ENCODE measurements at places on chromosomes 1 and 21.

GRCh38 chr1:210558302-210558701 lies 229.6 kb downstream of the HHAT start:
- DNase-seq: peak; percentile 10

DNA sequence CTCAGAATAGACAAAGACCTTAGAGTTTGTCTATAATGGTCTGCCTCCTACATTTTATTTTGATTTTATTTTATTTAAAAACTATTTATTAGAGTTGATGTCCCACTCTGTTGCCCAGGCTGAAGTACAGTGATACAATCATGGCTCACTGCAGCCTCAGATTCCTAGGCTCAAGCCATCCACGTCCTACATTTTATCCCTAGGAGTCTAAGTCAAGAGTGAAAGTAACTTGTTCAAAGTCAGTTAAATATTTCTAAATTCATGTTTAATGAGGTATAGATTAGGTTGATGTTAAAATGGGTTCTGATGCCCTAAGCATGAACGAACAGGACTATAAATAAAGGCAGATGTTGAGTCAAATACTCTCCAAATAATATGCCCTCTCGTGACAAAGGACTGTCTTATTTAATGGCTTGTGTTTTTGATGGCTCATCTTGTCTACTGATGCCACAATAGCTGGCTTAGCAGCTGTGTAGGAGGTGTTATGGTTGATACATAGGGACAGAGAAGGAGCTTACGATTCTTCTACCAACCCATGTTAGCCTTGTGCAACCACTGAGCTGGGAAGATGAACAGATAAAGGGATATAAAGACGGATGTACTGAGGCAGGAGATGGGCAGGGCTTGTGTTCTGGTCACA lies 66.0 kb upstream of the CR1L start:
- DNase-seq: no peak

DNA sequence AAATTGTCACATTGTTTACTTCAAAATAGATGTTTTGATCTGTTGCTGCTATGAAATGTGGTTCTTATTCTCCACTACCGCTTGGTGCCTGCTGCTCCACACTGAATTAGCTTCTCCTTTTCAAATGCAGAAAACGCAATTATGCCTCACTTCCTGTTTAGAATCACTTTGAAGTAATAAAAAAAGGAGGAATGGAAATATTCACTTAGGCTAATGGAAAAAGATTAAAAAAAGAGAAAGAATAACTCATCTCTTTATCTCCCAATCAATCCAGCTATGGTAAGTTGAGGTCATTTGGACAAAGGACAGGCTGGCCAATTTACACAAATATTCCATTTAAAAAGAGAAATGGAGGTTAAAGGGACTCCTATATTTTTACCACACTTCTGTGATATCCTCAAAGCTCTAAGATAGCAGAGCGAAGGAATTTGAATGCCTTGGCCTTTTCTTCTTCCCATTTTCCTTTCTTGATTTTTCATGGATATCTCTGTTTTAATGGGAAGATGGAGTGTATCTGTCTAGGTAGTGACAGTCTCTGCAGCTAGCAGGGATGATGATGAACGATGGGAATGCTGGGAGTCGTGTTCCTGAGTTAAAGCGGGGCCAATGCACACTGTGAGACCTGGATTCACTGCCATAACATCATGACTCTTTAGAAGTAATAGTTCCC lies 35.7 kb downstream of the RGS5 start:
- DNase-seq: no peak

- DNase-seq: no peak
Observed at GRCh38 chr1:182249201-182249676, 142.4 kb downstream of the GLUL start.

DNA sequence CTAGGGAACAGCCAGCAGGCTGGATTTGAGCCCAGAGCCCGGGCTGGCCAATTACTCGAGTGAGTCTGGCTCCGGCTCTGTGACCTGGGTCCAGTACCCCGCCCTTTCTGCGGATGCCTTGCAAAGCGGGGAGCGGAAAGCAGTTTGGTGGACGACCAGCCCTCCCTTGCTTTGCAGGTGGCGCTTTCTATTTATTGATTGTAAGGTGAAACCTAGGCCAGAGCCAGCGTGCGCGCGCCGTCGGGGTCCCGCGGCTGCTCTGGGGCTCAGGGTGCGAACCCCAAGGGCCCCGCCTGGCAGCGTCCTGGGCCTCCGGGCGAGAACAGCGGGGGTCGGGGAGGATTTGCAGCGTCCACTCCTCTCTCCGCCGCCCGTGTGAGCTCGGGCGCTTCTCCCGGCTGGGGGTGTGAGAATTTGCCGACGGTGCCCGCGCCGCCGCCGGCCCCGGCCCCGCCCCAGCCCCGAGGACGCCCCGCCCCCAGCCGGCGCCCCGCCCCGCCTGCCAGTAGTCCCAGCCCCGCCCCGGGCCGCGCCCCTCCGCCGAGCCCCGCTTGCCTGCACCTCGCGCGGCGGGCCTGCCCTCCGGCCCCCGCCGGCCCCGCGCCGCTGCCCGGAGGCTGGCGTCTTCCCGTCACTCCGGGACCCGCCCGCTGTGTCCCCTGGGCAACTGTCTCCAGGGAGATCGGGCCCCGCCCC lies 37.6 kb downstream of the PIK3CD start:
- DNase-seq: no peak

DNA sequence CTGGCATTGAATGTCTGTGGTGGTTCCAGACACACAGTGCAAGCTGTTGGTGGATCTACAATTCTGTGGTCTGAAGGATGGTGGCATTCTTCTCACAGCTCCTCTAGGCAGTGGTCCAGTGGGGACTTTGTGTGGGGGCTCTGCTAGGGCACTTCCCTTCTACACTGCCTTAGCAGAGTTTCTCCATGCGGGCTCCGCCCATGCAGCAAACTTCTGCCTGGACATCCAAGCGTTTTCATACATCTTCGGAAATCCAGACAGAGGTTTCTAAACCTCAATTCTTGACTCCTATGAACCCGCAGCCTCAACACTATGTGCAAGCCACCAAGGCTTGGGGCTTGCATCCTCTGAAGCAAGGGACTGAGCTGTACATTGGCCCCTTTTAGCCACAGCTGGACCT lies 43.0 kb downstream of the RGS18 start:
- no peak for DNase-seq

- no peak for DNase-seq
Observed at GRCh38 chr1:210447456-210448057, 118.9 kb downstream of the HHAT start.

DNA sequence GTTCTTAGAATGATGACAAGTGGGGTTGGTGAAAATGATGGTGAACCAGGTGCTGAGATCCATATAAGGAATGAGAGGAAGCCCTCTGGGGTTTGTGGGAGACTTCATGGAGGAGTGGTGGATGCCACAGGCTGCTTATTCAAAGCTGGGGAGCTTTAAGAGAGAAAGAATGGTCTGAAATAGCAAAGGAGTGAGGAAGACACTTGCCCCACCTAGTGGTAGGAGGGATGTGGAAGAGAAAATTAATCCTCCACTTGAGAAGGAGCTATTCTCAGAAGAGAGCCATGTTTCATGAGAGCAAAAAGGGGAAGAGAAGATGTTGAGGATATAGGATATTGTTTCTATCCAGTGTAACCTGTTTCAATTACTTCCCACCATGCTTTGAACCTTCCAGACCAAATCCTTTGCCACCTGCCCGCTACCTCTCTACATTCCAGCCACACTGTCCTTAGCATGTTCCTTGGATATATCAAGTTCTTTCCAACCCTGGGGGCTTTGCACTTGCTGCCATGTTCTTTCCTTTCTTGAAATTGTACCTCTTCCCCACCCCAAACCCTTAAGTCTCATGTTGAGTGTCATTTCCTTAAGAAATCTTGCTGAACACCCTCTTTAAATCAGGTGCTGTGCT lies 19.6 kb upstream of the ZNF648 start:
- DNase-seq: no peak

- DNase-seq: no peak
Observed at GRCh38 chr1:5888606-5889211, 103.5 kb downstream of the NPHP4 start.

DNA sequence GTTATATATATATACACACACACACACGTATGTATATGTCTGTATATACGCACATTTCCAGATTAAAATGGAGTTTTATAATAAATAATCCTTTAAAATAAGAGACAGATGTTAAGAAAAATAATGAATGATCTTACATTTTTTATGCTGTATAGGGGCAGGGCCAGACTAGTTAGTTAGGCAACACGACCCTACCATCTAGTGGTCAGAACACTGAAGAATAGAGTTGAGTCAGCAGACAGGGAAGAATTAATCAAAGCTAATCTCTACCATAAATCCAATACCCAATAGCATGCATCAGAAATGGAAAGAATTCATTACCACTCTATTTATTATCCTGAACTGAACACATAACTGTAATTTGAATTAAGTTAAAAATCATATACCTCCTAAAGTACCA lies 156.7 kb downstream of the BRINP3 start:
- peak; percentile 6 for DNase-seq

GRCh38 chr1:27598902-27599528 lies 4.9 kb downstream of the AHDC1 start:
- no peak for DNase-seq

- no peak for DNase-seq
Observed at GRCh38 chr1:60225486-60225885, 151.9 kb upstream of the C1orf87 start.

DNA sequence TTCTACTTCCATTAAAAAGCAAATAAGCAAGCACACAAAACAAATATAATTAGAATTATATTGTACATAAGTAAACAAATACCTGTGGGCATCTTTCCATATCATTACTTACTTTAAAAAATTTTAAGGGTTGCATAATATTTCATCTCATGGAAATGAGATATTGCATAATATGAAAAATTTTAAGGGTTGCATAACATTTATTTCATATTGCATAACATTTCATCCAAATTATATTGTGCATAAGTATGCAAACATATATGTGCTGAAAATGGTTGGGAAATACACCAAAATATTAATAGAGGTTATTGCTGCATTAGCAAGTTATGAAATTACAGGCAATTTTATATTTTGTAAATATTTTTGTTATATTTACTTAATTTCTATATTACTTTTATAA lies 213.7 kb downstream of the KCNH1 start:
- no peak for DNase-seq

- DNase-seq: no peak
Observed at GRCh38 chr1:205275916-205276688, 45.4 kb downstream of the NUAK2 start.

DNA sequence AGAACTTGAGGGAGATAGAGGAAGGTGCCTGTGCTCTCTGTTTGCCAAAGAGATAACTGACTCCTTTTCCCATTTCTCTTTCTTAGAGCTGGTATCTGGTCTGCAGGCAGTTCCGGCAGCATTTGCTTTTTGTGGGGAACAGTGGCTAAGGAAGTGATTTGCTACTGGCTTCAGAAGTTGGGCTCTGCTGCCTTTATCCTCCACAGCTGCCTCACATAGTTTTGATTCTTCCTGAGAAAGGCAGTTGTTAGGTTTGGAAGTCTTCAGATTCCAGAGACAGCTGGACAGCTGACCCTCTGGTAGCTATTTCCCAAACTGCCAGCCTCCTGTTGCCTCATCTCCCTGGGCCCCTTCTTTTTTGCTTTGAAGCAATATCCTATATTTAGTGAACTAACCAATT lies 62.6 kb upstream of the MACF1 start:
- no peak for DNase-seq

DNA sequence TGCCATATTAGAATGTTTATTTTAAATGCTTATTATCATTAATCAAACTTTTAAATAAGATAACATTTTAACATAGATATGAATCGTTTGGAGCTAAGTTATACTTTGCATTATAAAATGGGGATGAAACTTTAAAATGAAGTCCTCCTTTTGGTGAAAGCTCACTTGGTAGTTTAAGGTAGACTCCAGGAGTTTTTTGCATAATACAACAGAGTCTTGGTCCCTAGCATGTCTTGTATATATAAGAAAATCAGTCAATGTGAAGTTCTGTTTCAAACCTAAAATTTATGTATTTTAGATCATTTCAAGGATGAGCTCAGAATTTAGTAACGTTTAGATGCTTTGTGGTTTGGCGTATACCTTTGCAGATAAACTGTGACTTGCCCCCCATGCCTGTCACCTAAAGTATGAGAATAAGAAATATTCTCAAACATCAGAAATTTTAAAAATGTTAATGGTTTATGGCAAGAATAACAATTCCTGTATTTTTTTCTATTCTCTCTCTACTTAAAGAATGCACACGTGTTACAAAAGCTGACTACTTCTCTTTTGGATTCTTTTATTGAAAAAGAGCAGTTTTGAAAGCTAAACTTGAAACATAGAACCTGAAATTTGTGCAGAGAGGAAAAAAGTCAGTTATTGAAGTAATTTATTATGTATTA lies 3.8 kb downstream of the NFIA start:
- no peak for DNase-seq

GRCh38 chr1:221442056-221442455 lies 299.8 kb downstream of the DUSP10 start:
- no peak for DNase-seq

DNA sequence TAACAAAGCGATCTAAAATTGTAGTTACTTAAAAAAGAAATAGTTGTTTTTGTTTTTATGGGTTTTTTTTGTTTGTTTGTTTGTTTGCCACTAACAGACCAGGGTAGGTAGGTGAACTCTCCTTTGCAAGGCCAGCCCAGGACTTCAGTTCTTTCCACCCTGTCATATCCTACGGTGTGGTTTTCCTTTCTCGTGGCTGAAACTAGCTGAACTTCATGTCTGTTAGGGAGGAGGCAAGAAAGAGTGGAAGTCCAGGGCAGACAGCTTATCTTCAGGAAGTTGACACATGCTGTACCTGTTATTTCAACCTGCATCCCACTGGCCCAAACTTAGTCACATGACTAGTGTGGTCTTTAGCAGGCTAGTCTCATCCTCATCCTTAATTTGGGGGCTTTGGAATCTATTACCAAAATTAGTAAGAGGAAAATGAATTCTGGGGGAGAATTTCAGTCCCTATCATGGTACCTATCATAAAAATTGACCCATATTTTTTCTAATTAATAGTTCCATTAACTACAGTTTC lies 62.9 kb upstream of the LRRC7 start:
- no peak for DNase-seq

DNA sequence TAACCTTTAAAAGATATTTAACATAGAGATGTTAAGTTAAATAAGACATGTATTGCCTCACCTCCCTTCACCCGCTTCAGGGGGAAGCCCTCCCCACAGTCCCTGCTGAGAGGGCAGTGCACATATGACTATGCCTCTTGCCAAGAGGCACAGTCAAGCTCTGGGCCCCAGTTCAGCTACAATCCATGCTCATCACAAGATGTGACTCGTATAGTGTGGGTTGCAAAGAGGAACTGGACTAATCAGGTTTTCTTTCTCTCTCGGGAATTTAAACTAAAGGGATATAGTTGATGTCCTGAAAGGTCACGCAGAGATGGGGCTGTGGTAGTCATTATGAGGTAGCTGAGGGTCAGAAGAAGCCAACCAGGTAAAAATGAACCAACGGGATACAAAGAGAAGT lies 35.6 kb downstream of the LYST start:
- DNase-seq: peak; percentile 31

DNA sequence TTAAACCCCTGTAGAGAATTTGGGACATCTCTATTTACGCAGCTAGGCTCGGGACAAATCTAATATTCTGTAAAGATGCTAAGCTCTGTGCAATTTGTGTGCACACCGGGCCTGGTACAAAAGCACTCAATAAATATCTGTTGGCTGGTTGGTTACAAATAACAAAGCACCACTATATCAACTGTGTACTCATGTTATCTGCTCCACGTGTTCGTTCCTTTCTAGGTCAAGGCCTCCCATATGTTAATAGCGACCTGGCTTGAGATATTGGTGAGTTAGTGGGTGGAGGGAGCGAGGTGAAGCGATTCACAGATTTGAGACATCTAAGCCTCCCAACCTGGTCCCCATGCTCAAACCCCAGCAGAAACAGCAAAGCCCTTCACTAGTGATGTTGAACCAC lies 47.1 kb upstream of the KAZN start:
- no peak for DNase-seq
